ENCODE measurements at places on chromosomes 13 and 19. TPM values are rescaled to one million over a fixed set of nuclear protein-coding genes. Genes with fewer than 3 reads are reported as not detected.

DNA sequence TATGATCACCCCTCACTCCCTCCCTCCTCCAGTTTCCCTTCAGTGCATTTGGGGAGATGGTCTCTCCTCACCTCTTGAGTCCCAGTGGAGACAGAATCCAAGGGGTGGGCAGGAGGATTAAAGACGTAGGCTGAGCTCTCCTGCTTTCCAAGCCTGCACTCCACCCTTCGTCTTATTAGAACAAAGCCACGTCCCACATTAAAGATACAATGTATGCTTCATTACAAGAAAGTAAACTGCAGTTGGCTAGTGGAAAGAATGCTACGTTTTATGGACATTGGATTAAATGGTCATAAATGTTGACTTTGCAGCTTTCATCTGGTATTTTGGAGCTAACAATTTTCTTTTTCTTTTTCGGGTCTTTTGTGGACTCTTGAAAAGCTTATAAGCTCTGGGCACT is 1.5 kb upstream of the KLK11 start:
- H3K36me3 ChIP-seq, result no peaks in the 10 kb centered on the region
- H3K27ac ChIP-seq, result no peak overlapping the region

The LYPD5 gene
- 9.9 TPM for total RNA-seq

DNA sequence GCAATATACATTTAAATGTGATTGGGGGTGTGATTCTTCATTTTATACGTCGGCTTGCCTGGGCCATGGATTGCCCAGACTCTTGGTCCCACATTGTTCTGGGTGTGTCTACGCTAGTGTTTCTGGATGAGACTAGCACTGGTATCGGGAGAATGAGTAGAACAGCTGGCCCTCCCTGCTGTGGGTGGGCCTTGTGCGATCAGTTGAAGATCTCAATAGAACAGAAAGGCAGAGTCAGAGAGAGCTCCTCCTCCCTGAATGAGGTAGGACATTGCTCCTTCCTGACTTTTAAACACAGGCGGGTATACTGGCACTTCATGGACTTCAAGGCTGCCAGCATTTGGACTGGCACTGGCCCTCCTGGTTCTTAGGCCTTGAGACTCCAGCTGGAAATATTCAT is 603.0 kb downstream of the LIG4 start:
- H3K4me1 ChIP-seq, result no peaks in the 10 kb centered on the region
- H3K27me3 ChIP-seq, result no peaks in the 10 kb centered on the region
- no peak overlapping the region for H3K4me3 ChIP-seq
- no peak overlapping the region for H3K27ac ChIP-seq

The ZNF560 gene
- not detected for total RNA-seq

The ZNF823 gene
- total RNA-seq, result 8.3 TPM

GRCh38 chr13:51764184-51765141 is 39.5 kb downstream of the DHRS12 start:
- peaks cover 16% of the 10 kb centered on the region for H3K4me1 ChIP-seq
- DNase-seq, result peak; percentile 75
- no peak overlapping the region for H3K4me3 ChIP-seq
- no peaks in the 10 kb centered on the region for H3K27me3 ChIP-seq
- H3K36me3 ChIP-seq, result peaks cover 18% of the 10 kb centered on the region

DNA sequence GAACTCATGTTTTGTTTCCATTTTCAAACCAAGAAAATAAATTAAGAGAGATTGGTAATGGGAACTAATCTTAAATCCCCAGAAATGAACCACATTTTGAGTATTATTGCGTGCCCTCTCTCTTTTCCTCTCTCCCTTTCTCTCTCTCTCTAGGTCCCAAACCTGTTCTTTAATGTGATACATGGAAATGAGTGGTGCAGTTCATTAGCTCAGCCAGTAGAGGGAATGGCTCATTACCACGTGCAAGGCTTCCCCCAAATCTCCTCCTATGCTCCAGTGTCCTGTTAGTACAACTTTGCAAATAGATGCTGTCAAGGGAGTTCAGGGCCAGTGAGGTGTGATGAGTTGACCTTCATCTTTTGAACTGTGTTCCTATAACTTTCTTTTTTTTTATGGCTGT is 178.4 kb downstream of the FGF9 start:
- no peak overlapping the region for H3K4me3 ChIP-seq
- H3K27ac ChIP-seq, result no peak overlapping the region
- H3K4me1 ChIP-seq, result no peaks in the 10 kb centered on the region

DNA sequence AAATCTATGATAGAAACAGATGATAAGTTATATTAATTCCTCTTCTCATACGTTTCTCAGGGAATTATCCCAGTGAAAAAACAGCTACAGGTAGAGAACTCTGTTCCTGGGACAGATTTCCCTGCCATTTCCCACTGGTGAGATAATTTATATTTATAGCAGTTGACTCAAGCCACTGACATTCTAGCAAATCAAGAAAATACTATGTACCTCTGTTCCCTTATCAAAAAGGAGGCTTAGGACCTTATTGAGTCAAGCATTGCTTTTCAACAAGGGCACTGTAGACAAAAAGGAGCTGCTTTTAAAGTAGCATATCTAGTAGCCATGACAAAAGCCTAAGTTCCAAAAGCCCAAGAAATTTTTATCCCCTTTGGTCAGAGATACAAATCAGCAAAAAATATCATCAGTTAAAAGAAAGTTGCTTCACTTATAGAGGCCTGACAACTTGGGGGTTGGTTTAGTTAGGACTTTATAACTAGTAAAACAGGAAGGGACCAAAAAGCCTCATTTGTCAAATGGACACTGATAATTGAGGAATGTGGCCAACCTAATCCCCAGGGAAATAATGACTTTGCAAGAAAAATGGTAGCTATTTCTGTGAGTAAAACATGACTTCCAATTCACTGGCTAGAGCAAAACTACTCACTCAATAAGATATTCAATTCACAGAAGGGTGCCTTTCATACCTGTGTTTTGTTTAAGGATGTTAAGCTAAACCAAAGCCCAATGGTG is 652.5 kb downstream of the SLITRK1 start:
- H3K36me3 ChIP-seq, result no peaks in the 10 kb centered on the region
- H3K27me3 ChIP-seq, result no peaks in the 10 kb centered on the region
- H3K4me3 ChIP-seq, result no peak overlapping the region
- no peak for DNase-seq
- no peak overlapping the region for H3K27ac ChIP-seq
- no peaks in the 10 kb centered on the region for H3K4me1 ChIP-seq

DNA sequence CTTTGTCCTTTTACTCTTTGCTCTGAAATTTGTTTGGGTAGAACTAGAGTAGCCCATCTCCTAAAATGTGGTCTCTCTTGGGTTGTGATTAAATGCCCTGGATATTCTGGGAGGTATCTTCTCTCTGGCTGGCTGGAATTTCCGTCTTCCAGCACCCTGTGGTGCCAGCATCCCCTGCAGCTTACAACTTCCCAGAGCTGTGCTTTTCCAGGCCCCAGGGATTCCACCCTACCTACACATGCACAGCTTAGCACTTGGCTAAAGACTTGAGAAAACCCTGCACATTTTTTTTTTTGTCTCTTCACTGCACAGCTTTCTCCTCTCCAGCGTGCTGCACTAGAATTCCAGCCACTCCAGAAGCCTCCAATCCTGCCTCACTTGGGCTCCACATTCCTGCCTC is 334.7 kb downstream of the IRS2 start:
- H3K4me3 ChIP-seq, result no peak overlapping the region
- H3K27me3 ChIP-seq, result no peaks in the 10 kb centered on the region
- no peak overlapping the region for H3K27ac ChIP-seq
- no peaks in the 10 kb centered on the region for H3K4me1 ChIP-seq
- no peaks in the 10 kb centered on the region for H3K36me3 ChIP-seq
- no peak for DNase-seq

The AP2A1 gene
- 113 TPM for total RNA-seq

The FARP1 gene
- total RNA-seq, result 88.2 TPM

- no peak for DNase-seq
- no peaks in the 10 kb centered on the region for H3K27me3 ChIP-seq
- no peaks in the 10 kb centered on the region for H3K4me1 ChIP-seq
- H3K4me3 ChIP-seq, result no peak overlapping the region
- no peaks in the 10 kb centered on the region for H3K36me3 ChIP-seq
These were observed 30.6 kb downstream of the DPF1 start for GRCh38 chr19:38193445-38193844.

Measured in upper lobe of left lung (tissue), 6 donors.